Caco-2 (cell line): ENCODE measurements at places on chromosomes 12 and 14.

DNA sequence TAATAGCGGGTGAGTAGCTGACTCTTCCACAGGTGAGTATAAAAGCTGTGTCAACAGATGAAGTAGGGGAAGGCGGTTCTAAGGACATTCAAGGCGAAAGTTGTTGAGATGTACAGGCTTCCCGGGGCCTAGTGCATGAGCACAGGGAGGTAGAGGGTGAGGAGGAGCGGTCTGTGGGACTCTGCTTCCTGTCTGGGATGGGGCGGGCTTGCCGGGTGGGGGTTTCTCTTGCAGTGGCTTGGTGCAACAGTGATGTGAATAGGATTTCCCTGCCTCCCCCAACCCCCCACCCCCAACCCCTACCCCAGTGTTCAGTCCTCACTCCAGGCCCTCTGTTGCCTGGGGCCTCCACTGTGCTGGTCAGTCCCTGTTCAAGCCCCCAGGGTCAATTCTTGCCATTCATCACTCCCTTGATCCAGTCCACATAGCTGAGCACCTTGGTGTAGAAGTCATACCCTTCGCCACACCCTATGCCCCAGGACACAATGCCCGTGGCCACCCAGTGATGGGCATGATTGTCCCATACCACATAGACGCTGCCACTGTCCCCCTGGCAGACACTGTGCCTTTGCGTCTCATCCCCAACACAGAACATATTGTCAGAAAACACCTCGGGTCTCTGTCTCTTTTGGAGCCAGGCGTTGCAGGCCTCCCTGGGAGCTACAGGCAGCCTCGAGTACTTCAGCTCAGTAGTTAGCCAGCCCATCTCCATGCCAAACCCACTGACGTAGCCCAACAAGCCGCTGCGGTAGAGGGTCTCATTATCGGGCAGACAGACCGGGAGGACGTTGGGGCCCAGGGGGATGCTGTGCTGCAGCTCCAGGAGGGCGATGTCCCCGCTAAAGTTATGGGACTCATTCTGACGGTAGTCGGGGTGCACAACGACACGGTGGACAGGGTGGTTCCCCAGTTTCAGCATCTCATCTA, 4.0 kb upstream of the C1R start:
- peak; percentile 36 for DNase-seq

DNA sequence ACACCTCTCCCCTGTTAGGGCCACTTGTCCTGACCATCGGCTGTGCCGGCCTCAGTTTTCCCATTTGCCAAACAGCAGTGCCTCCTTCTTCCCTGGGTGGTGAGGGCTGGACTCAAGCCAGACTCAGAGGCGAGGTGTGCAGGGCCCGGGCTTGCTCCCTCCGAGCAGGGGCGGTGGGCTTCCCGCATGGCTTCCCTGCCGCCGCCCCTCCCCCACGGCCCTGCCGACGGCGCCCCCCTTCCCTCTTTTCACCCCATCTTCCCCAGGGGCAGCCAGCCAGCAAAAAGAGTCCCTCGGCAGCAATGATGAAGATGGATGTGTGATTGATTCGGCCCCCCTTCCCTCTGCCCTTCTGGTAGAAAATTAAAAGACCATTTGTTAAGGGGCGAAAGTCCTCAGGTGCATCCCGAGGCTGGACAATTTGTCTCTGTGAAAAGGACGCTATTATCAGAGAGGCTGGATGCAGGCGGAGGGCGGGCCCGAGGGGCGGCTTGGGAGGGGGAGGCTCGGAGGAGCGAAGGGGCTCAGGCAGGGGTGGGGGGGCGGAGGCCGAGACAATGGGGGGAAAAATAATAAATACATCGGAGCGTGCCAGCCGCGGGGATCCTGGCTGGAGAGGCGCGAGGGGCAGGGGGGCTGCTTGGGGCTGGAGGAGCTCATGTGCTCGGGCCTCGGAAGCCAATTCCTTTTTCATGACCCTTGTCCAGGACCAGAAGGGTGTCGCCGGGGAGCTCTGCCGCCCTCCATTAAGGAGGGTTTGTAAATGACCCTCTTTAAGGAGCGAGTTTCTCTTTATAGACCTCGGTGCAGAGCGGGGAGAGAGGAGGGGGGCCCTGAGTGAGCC, 48.0 kb upstream of the LHX5 start:
- DNase-seq, result no peak

DNA sequence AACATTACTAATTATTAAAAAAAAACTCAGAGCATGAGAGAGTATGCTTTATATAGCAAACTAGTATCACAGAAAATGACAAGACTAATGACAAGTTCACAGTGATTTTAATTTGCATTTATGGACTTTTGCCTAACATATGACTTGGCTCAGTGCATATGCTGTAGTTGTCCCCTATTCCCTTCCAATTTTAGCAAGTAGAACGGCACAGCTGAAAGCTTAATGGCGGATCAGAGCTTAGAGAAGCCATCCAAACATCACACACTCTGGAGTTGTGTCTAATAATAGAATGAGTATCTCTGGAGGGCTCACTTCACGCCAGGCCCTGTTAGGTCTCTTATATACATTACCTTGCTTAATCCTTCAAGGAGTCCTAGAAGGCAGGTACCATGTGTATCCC, 13.3 kb downstream of the CNIH1 start:
- DNase-seq, result no peak

DNA sequence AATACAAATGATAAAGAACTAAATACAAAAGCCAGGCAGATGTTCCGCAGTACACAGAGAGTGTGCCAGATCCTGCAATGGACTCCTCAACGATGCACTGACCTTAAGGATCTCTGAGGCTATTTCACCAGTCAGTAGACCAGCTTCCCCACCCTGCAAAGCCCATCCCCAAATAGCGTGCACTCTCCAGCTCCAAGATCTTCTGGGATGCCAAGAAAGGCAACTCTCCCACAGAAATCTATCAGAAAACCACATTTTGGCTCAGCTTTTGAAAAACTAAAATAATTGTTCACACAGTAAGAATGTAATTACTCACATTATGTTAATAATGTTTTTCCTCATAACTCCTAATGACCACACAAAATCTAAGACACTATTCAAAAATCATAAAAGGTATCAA, 90.4 kb downstream of the PPP2R5E start:
- no peak for DNase-seq

DNA sequence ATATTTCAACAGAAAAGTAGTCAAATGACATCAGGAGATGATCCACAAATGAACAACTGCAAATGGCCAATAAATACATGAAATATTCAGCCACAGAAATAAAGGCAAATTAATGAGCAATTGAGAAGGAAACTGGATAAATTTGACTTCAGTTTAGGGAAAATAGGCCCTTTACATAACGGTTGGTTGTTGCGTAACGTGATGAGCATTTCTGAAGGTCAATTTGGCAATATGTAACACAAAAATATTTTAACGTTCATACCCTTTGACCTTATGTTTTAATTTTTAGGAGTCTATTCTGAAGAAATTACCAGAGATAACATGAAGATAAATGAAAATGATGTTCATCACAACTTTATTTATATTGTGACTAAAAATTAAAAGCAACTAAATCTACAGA, 14.7 kb upstream of the MSRB3 start:
- no peak for DNase-seq
